Activated CD4-positive, CD25-positive, alpha-beta regulatory T cell (primary cell): ENCODE measurements at places on chromosomes 7 and 10.

GRCh38 chr10:101022967-101023705, 7.8 kb downstream of the PDZD7 start:
- no peak for DNase-seq

GRCh38 chr7:100098913-100099312, 2.3 kb downstream of the MCM7 start:
- DNase-seq: no peak

DNA sequence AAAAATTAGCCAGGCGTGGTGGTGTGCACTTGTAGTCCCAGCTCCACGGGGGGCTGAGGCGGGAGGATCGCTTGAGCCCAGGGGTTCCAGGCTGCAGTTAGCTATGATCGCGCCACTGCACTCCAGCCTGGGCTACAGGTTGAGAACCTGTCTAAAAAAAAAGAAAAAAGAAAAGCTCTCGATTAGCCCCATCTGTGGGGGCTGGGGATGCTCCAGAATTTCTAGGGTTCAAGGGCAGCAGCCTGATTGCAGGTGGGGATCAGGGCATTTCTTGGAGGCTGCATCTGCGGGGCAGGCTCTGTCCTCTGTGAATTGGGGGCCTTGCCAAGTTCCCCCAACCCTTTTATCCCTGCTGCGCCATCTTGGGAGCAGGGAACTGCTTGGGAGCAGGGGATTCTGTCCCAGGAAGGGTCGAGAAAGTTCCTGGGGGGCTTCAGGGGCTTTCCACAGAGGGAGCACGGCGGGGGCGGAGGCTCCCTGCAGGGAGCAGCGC, 651 bp upstream of the ARPC1A start:
- no peak for DNase-seq

- DNase-seq: no peak
Observed at GRCh38 chr7:121402701-121403100, 6.6 kb upstream of the FAM3C start.

DNA sequence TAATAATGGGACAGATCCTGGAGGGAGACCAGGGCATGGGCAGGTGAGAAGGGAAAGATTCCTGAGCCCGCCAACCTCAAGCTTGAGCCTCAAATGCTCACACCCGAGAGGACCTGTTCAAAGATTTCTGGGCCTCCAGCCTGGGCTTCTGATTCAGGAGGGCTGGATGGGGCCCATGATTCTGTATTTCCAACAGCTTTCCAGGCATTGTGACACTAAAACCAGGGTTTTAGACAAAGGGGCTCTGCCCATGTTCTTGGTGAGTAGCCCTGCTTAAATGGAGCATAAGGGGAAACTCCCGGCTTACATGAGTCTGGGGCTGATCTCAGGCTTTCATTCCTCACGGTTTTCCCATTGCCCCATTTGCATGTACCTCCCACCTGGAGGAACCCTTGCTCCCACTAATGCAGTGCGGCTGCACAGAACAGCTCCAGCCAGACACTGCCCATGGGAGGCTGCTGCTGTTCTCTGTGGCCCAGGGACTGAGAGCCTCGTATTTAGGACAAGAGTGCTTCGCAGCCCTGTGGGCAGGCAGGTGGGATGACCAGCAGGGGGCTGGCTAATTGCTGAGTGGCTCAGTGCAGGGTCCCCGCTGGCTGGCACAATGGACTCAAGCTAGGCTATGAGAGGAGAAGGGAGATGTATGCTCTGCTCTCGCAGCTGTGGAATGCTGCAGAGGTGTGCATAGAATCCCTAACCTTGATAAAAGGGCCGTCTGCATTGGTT, 135.3 kb upstream of the COBL start:
- DNase-seq: no peak

GRCh38 chr10:97117372-97117771, 68.4 kb downstream of the SLIT1 start:
- DNase-seq: no peak

GRCh38 chr7:16564909-16565426, 38.3 kb downstream of the LRRC72 start:
- no peak for DNase-seq

DNA sequence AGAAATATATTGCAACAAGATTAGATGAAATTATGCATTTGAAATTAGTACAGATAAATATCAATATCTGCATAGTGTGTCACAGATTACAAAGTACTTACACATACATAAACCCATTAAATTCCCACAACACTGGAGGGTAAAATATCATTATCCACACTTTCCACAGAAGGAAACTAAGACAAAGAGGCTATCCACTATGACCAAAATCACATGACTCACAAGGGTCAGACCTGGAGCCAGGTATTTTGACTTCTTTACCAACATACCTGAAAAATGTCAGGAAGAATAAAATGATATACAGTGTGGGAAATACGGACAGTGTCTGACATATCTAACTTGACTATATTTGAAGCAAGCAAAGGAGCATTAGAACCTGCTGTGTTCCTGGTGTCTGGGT, 34.1 kb downstream of the HYCC1 start:
- no peak for DNase-seq

- DNase-seq: no peak
Observed at GRCh38 chr7:124918662-124919061, 11.0 kb downstream of the POT1 start.

- DNase-seq: no peak
Observed at GRCh38 chr7:13189668-13190067, 502.2 kb downstream of the ARL4A start.

- DNase-seq: no peak
Observed at GRCh38 chr10:61760943-61761824, 98.5 kb downstream of the CABCOCO1 start.

GRCh38 chr7:30255064-30255769, 29.2 kb upstream of the ZNRF2 start:
- no peak for DNase-seq

DNA sequence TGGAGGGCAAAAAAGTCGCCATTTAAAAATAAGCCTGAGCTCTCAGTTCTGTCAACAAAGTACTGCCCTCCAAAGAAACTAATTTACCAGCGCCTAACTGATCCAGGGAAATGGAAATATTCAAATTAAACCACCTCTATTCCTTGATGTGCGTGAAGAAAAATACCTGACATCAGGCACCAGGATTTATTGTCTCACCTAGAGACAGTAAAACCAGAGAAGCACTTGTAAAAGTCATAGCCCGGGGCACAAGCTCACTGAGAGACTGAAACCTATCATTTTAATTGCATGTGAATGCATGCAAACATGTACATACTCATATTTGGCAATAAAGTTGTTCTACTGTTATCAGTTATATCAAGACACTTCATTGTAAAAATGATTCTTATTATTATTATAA, 147.3 kb upstream of the VSTM2A start:
- DNase-seq: no peak

DNA sequence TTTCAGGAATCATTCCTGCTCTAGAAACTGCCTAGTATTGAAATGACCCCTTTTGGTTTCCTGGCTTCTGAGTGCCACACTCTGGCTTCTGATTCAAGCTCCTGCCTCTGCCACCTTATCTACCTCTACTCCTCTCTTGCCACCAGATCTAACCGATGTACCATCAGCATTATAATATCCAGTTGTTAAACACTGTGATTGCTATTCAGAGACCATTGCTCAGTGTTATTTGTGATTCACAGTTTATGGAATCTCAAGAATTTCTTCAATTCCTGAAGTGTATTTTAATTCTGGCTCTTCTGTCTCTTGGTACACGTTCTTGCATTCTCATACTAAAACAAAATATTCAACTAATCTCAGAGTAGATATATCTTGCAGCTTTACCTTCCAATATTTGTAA, 88.7 kb downstream of the DYNC1I1 start:
- DNase-seq: no peak

DNA sequence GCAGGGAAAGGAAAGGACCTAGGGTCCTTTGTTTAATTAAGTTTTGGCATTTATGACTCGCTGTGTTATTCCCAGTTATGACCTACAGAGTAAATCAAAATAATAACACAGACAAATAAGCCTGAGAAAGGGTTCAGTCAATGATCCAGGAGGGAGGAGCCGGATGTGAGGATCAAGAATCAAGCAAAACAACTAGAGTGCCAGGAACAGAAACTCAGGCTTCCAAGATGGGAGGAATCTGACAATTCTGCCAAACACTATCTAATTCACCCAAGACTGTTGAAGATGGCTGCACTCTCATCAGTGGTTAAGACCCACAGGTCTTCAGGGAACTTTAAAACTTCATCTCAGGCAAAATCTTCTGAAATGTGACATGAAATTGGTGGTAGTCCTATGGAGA, 50.3 kb upstream of the PIP4K2A start:
- DNase-seq: no peak

- no peak for DNase-seq
Observed at GRCh38 chr10:34734918-34735317, 80.2 kb downstream of the PARD3 start.

DNA sequence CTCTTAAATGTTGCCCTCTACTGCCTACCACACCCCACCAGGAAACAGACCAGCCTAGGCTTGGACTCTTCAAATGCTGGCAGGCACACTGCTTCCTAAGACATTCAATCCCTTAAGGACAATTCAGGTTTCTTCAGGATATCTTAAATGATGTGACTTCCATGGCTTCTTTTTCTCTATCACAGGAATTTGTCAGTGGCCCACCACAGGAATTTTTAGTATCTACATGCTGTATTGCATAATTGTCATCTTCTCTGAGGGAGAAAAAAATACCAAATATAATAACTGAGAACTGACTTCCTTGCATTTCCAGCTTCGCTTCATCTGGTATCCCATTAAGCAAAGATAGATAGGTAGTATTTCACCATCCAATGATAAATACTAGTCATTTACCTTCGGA, 129.3 kb downstream of the WNT2 start:
- DNase-seq: no peak

GRCh38 chr7:120951826-120952225, 1.2 kb downstream of the ING3 start:
- no peak for DNase-seq

GRCh38 chr7:101727184-101727583, 90.2 kb upstream of the CUX1 start:
- no peak for DNase-seq

- DNase-seq: peak; percentile 9
Observed at GRCh38 chr10:22630234-22631174, 83.9 kb downstream of the PIP4K2A start.

DNA sequence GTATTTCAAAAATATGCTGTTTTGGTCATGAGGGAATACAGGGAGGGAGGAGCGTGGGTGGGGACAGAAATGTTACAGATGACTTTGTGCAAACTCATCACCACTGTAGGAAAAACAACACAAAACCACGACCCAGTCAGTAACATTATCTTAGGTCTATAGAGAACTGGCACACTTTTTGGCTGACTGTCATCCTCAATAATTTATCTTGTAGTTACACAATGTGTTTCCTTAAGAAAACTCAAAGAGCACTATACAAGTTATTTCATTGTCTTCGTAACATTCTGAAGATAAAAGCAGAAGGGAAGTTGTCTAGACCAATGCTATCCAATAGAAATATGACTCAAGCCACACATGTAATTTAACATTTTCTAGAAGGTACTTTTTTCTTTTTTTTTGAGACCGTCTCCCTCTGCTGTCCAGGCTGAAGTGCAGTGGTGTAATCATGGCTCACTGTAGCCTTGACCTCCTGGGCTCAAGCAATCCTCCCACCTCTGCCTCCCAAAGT, 16.9 kb upstream of the CDK14 start:
- DNase-seq: no peak

- DNase-seq: no peak
Observed at GRCh38 chr7:47786557-47787248, 161.6 kb downstream of the PKD1L1 start.

- DNase-seq: no peak
Observed at GRCh38 chr7:2374830-2375728, 20.5 kb downstream of the EIF3B start.
